ENCODE measurements at places on chromosomes 4 and X.

DNA sequence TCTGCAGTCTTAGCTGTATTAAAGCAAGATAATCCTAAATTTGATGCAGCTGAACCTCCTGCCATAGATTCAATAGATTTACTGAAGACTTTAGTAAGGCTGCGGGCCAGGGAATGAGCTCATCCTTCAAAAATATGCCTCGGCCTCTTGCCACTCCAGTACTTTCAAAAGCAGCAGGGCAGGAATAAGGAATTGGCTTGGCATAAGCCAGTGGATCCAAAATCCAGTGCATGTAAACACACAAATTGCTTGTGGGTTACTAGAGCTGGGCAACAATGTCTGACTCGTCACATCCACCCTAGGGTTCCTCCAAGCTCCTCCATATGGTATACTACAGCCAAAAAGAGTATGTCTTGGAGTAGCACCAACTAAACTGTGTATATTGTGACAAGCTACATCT, 165.0 kb downstream of the AMELX start:
- DNase-seq, result no peak

- no peak for DNase-seq
Observed at GRCh38 chr4:163913571-163913970, 419.1 kb downstream of the TMA16 start.

DNA sequence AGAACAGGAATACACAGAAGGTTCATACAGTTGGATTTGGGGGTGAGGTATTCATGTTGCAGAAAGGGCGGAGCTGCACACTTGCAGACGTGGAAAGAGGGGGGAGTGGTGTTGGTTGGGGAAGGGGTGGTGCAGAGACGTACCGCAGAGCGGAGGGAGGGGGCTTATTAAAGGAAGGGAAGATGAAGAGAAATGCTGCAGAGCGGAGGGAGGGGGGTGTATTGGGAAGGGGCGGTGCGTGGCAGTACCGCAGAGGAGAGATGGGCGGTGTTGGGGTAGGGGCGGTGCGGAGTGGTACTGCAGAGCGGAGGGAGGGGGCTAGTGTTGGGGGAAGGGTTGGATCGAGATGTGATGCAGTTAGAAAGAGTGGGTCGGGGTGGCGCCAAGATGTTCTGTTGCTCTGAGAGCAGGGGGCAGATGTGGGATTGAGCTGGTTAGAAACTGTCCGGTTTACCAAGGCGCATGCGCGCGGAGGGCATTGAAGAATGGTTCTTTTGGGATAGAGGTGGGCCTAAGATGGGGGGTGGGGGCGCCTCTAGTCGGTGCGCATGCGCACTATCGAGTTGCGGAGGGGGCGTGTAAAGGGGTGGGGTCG, 900 bp downstream of the TRO start:
- DNase-seq, result no peak

DNA sequence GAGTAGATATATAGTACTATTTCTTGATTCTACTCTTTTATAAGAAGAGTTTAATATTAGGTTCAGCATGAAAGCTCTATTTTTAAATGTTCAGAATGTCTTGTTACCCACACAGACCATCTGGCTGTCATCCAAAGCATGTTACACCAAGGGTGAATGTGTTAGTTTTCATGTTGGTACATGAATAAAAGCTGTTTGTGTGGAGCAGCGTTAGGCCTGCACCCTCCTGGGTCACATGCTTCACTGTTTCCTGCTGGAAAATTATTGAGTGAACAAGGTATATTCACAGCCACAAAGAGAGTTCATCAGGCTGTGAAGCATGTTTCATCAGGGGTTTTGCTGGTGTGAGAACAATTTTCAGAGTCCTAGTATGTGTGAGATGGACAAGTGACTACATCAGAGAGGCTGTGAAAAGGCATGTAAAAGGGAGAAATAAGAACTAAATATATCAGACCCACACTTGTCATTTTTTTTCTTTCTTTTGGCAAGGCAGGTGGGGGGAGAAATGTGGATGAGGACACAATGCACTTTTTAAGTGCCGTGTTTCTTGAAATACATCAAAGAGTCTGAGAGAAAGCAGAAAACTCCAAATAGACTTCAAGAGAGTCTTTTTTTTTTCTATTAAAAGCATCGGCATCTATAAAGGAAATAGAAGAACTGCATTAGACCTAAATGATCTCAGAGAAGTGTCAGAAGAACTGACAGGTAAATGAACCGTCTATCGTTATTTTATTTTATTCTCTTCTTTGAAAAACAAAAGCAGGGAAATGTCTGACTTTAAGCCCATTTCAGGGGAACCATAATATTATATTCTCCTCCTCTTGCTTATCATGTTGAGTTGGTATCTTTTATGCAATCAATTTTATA, 2429.7 kb downstream of the PCDH7 start:
- DNase-seq, result no peak

GRCh38 chrX:15499976-15500375, 631 bp upstream of the BMX start:
- DNase-seq, result no peak

GRCh38 chrX:150573702-150574101, 5.3 kb downstream of the MTM1 start:
- no peak for DNase-seq

GRCh38 chr4:120918788-120919187, 3.7 kb downstream of the PRDM5 start:
- no peak for DNase-seq

DNA sequence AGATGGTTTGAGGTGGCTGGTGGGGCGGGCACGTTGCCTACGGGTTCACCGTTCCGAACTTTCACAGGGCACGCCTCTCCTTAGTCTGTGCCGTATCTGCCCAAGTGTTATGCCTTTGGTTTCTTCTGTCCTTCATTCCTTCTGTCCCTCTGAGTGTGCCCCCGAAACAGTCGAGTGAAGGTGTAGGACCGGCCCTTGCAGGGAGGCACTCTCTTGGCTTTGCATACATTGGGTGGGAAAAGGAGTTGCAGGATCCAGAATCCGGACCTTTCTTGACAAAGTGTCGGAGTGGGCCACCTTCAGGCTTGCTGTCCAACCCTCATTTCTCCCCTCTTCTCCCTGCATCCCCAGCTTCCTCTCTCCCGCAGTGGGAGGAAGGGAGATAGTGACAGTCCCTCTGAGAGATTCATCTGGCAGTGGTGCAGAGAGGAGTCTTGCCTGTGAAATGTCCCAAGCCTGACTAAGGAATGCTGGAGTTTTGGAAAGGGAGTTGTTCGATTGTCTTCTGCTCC, 569 bp downstream of the ARFIP1 start:
- no peak for DNase-seq

- no peak for DNase-seq
Observed at GRCh38 chrX:129983575-129984110, 1.2 kb downstream of the BCORL1 start.

DNA sequence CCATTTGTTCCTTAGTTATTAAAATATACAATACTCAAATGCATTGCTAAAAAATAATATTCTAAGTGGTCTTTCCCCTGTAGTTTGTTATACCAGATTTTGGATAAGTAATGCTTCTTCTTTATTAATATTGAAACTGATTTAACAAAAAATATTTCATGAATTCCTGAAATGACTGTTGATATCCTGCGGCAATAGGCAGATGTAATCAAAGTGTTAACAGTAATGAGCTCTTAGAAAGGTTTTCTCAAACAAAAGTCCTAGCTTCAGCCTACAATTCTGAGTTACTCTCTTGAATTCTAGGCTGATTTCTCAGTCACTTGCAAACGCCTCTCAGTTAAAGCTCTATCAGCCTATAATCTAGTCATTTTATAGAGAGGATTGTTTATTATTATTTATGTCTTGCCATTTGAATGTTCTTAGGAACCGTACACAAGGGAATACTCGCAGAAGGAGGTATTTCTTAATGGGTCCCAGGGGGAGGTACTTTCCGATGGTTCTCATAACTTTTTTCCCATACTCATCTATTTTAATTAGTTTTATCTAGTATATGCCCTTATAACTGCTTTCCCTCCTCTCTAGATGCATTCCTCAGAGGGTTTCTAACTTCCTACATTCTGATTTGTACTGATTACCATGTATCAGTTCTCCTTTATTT, 96.8 kb downstream of the FNIP2 start:
- no peak for DNase-seq

GRCh38 chrX:20230406-20230805, 36.3 kb downstream of the RPS6KA3 start:
- DNase-seq, result no peak

- no peak for DNase-seq
Observed at GRCh38 chrX:4094926-4095325, 381.5 kb upstream of the PRKX start.

- no peak for DNase-seq
Observed at GRCh38 chr4:39441593-39441992, 17.1 kb downstream of the RPL9 start.

- no peak for DNase-seq
Observed at GRCh38 chr4:76987153-76987591, 37.6 kb downstream of the SEPTIN11 start.

GRCh38 chrX:119238557-119238956, 2.5 kb downstream of the PGRMC1 start:
- no peak for DNase-seq

DNA sequence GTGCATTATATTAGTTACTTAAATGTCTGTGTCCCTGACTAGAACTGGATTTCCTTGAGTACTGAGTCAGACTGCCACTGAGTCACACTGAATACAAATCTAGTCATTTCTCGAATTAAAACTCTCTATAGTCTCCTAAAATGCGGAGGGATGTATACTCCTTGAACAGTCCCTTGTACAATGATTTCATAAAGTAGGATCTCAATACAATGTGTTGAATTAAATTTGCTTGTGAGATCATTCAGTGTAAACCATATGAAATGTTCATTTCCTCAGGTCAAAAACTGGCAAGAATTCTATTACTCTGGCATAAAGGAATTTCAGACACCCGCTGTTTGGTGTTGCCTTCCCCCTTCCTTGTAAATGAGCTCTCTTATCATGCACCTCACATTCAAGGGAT, 17.5 kb upstream of the FAM241A start:
- no peak for DNase-seq

DNA sequence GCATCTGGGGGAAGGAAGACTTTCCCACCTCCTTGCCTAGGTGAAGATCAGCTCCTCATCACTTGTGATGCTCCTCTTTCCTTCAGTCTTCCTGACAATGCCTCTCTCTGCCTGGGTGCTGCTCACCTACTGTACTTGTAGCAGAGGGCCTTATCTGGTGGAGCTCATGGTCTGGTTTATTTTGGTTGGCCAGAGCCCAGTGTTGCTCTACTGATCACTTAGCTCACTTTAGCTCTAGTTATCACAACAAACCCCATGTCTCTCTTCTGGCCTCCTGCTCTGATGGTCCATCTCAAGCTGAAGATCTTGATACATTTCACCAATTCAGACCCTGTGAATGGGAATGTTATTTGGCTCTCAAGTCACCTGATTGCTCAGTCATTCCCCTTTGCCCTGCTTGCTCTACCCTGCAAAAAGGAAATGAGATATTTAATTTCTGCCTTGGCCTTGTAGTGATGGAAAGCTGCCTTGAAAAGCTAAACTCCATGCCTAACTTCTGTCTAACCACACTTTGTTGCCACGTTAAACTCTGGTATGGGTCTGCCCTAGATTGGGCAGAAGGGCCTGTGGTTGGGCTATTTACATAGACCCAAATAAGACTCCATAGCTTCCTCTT, 30.3 kb upstream of the ADH1C start:
- no peak for DNase-seq

DNA sequence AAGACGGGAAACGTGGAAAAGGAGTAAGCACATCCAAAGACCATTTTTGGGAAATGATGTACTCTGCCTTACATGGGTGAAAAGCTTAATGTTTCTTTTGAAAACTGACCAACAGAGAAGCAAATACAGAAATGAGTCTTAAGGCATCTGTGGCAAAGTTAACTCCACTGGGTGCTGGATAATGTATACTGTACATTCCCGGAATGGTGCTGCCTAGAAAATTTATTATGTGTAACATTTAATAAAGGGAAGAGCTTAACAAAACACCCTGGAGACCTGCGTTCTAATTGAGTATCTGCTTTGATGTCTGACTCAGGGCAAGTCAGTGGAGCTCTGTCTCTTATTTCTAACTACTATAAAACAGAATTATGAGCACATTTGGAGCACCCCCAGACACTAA, 230.2 kb downstream of the MID1 start:
- no peak for DNase-seq

GRCh38 chr4:26873391-26874026, 12.9 kb downstream of the STIM2 start:
- DNase-seq, result no peak

DNA sequence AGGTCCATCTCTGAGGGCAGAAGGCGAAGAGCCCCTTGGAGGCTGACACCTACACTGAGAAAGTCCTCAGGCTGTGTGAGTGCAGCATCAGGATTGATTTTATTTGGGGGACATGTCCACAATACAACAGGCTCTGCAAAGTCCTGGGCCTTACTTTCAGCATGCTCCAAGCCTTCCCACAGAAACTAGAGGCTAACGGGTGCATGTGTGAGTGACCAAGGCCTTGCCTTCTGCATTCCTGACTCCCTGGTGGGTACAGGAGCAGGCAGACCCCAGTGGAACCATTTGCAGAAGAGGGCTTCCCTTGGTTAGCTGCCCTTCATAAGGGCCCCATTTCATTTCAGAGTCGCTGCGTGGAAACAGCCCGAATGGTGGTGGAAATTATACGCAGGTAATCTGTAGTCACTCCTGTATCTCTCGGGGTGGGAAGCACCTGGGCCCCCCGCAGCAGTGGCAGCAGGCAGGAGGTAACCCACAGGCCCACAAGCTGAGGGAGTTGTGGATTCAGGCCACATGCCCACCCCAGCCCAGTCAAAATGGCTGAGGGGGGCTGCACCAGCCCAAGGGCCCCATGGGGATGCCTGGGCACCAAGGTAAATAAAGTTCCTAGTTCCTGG, 37.7 kb downstream of the NSG1 start:
- no peak for DNase-seq

GRCh38 chr4:42655269-42655637, 1.7 kb downstream of the ATP8A1 start:
- DNase-seq, result no peak

DNA sequence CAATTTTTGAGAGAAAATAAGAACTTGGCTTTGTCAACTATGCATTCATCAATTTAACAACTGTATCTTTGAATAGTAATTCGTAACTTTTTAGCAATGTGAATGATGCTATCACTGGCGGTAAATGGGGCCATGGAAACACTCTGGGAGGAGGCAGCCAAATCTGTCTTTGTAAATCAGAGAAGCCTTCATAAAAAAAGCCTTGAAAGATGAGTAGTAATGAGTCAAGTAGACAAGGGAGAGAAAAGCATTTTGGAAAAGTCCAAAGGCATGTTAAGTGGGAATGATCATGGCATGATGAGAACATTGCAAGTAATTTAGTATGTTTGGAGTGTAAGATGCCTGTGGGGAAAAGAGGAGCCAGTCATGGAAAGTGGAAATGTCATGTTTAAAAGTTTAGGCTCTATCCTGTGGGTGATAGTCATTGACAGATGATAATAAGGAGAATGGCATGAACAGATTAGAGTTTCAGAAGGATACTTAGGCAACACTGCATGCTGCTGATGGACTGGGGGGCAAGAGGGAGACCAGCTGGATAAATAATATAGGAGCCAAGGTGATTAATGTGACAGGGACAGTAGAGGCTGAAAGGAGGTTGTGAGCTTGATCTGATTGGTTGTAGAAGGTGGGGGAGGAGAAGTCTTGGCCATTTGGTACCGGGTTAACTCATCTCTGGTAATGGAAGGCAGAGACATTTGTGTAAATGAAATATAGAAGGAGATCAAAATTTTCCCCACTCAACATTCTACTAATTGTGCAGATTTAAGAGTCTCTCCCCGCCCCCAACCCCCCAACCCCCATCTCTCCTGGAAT, 16.3 kb downstream of the SPRY1 start:
- DNase-seq, result no peak

- peak; percentile 73 for DNase-seq
Observed at GRCh38 chr4:73869130-73870055, at the start of gene CXCL1. Gene CXCL1 (plus strand): TSS chr4:73869393. CDS start chr4:73869471, 78 bp downstream.

GRCh38 chr4:169662206-169662605, 41.8 kb downstream of the CLCN3 start:
- DNase-seq, result no peak

GRCh38 chr4:94408549-94409374, 43.0 kb upstream of the PDLIM5 start:
- no peak for DNase-seq

Data from coronary artery (tissue), 2 donors.